GM12864 (cell line): ENCODE measurements at places on chromosomes 13 and 19.

GRCh38 chr13:42048342-42048683 is at the start of gene DGKH:
DGKH (plus strand) TSS chr13:42048648; CDS start chr13:42048774, 126 bp downstream.
- DNase-seq, result no peak

- DNase-seq, result no peak
Observed at GRCh38 chr19:33005440-33005839, 33.4 kb downstream of the FAAP24 start.

- DNase-seq, result no peak
Observed at GRCh38 chr19:27733551-27734266, 1479.2 kb downstream of the UQCRFS1 start.

DNA sequence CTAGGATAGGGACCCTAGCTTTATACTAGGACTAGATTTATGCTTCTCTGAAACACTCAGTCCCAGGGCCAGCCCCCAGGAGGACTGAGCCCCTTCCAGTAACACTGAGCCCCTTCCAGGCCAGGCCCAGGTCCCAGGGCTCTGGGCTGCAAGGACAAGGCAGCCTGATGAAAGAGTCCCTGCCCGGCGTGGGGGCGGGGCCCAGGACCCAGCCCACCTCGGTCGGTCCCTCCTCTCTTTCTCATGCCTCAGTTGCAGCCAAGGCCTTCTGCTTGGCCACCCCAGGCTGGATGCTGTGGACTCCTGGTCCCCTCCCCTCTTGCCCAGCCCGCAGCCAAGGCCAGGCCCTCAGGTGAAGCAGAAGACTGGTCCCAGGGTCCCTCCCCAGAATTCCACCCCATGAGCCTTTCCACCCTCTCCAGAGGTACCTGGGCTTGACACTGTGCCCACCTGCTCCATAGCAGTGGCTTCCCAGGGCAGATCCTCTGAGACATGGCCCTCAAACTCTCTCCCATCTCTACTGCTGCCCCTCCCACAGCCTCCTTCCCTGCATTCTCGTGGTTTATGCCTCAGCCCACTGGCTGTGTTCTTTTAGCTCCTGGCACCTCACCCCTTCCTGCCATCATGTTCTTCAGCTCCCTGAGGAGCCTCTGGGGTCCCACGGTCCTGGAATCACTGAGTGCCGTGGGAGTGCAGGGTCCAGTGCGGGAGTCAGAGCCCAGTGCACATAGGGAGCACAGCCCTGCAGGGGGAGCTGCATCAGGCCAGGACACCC is 53.6 kb upstream of the C1QTNF9B start:
- DNase-seq, result no peak
